ENCODE measurements at places on chromosomes 11 and 22. TPM values are rescaled to one million over a fixed set of nuclear protein-coding genes. Genes with fewer than 3 reads are reported as not detected.

Gene DDX25
- 0.15 TPM for total RNA-seq

DNA sequence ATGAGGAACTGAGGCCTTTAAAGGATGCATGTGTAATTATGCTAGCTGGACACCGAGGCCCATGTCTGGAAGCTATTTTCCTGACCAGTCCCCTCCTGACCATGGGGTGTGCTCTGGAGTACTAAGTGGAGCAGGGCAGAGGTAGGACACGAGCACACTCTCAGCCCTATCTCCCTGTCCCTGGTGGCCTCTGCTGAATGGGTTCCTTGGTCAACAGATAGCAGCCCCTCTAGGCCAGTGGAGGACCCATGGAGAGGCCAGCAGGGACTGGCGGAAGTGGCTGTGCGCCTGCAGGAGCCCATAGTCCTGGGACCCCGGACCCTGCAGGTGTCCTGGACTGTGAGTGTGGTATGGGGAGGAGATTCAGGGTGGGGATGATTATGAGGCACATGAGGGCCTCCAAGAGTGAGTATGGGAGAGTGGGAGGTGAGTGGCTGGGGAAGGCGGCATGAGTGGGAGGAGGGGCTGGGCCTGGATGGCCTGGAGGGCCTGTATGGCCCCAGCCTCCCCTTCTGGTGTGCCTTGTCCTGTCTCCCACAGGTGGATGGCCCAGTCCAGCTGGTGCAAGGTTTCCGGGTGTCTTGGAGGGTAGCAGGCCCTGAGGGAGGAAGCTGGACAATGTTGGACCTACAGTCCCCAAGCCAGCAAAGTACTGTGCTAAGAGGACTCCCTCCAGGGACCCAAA lies 9.5 kb downstream of the ROBO3 start:
- DNase-seq = no peak

DNA sequence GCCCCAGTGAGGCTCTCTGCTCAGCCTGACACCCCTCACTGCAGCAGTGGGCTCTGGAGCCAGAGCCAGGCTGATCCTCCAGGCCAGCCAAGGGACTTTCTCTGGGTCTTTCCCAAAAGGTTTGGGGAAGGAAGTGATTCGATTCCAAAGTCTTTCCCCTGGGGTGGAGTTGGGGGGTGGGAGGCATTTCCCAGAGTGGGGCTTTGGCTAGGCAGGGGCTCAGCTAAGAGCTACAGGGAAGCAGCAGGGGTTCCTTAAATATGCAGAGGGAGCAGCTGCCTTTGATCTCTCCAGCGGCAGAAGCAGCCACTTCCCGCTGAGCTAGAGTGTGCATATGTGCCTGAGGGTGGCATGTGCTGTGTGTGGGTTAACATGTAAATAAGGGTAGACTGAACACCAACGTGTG lies 192.9 kb downstream of the INSC start:
- no peak for DNase-seq

- no peak for DNase-seq
These were observed 1178.0 kb downstream of the JRKL start for GRCh38 chr11:97567801-97568200.
